A549 treated with ZK216348 at 1 μM for 4 hours (cell line): ENCODE measurements at places on chromosomes 6 and 20. TPM values are rescaled to one million over a fixed set of nuclear protein-coding genes. Genes with fewer than 3 reads are reported as not detected.

FERMT1 gene
- total RNA-seq: 14.4 to 16.7 TPM (median 15.2 TPM) in 5 replicates

CLDN20 gene
- not detected in 5 replicates for total RNA-seq

AVP gene
- not detected in 5 replicates for total RNA-seq

WFDC10B gene
- total RNA-seq: not detected in 5 replicates

RHAG gene
- total RNA-seq: 0.11 TPM in 1 of 5 replicates, not detected in the others

TRIM26 gene
- total RNA-seq: 23.7 to 28.7 TPM (median 27.6 TPM) in 5 replicates

BFSP1 gene
- total RNA-seq: 3.7 to 5.7 TPM (median 4.7 TPM) in 5 replicates

PPP1R14C gene
- total RNA-seq: 1.1 to 1.7 TPM (median 1.5 TPM) in 5 replicates

CLPSL1 gene
- total RNA-seq: not detected in 5 replicates

NRN1 gene
- 0.40 to 1.2 TPM (median 0.78 TPM) in 5 replicates for total RNA-seq

OVOL2 gene
- total RNA-seq: 0.18 to 0.29 TPM (median 0.23 TPM) in 4 of 5 replicates, not detected in the other

LY86 gene
- total RNA-seq: not detected in 5 replicates

PTP4A1 gene
- total RNA-seq: 70.2 to 130 TPM (median 110 TPM) in 5 replicates

PRL gene
- total RNA-seq: not detected in 5 replicates

PSORS1C1 gene
- 3.7 to 5.9 TPM (median 4.5 TPM) in 5 replicates for total RNA-seq

UTRN gene
- 7.6 to 12.4 TPM (median 11.6 TPM) in 5 replicates for total RNA-seq

TAAR8 gene
- total RNA-seq: not detected in 5 replicates

KCNK5 gene
- 0.92 to 1.6 TPM (median 1.5 TPM) in 5 replicates for total RNA-seq

XKR7 gene
- 0.02 to 0.03 TPM in 2 of 5 replicates, not detected in the others for total RNA-seq

C4A gene
- total RNA-seq: 0.94 to 1.5 TPM (median 1.5 TPM) in 5 replicates

BTN1A1 gene
- not detected in 5 replicates for total RNA-seq

ELOVL2 gene
- 3.6 to 7.5 TPM (median 6.7 TPM) in 5 replicates for total RNA-seq

IMPG1 gene
- not detected in 5 replicates for total RNA-seq

C20orf141 gene
- 0.36 TPM in 1 of 5 replicates, not detected in the others for total RNA-seq

HTR1E gene
- not detected in 5 replicates for total RNA-seq

USP49 gene
- 0.74 to 1.9 TPM (median 1.2 TPM) in 5 replicates for total RNA-seq

IRF4 gene
- 0.15 to 2.0 TPM (median 0.40 TPM) in 5 replicates for total RNA-seq

ISM1 gene
- total RNA-seq: 0.12 to 0.39 TPM (median 0.20 TPM) in 5 replicates

BPIFB2 gene
- total RNA-seq: not detected in 5 replicates

B3GALT4 gene
- total RNA-seq: 0.47 to 1.1 TPM (median 0.66 TPM) in 5 replicates

MARCKS gene
- total RNA-seq: 12.8 to 29.6 TPM (median 22.7 TPM) in 5 replicates

HLA-DPB1 gene
- total RNA-seq: not detected in 5 replicates

CFB gene
- total RNA-seq: 1.6 to 3.2 TPM (median 2.0 TPM) in 5 replicates

METTL24 gene
- not detected in 5 replicates for total RNA-seq

MUC22 gene
- total RNA-seq: 0.02 TPM in 1 of 5 replicates, not detected in the others

TP53TG5 gene
- total RNA-seq: not detected in 5 replicates

TMC2 gene
- not detected in 5 replicates for total RNA-seq

RFX6 gene
- total RNA-seq: not detected in 5 replicates

LAMA2 gene
- 0.26 to 1.4 TPM (median 0.62 TPM) in 5 replicates for total RNA-seq

COL21A1 gene
- 0.38 to 0.84 TPM (median 0.56 TPM) in 5 replicates for total RNA-seq

TEAD3 gene
- 4.6 to 8.5 TPM (median 6.3 TPM) in 5 replicates for total RNA-seq

RRAGD gene
- total RNA-seq: 2.9 to 5.6 TPM (median 3.7 TPM) in 5 replicates

MEP1A gene
- not detected in 5 replicates for total RNA-seq

WFDC2 gene
- total RNA-seq: not detected in 5 replicates

GRIK2 gene
- 0.21 to 0.57 TPM (median 0.47 TPM) in 5 replicates for total RNA-seq

CLPSL2 gene
- 0.51 to 1.0 TPM (median 0.78 TPM) in 3 of 5 replicates, not detected in the others for total RNA-seq

UBE2V1 gene
- 99.3 to 202 TPM (median 111 TPM) in 5 replicates for total RNA-seq

RIPOR3 gene
- 0.06 to 0.08 TPM in 2 of 5 replicates, not detected in the others for total RNA-seq

BTNL2 gene
- not detected in 5 replicates for total RNA-seq

TMEM151B gene
- total RNA-seq: 0.02 to 0.13 TPM (median 0.05 TPM) in 4 of 5 replicates, not detected in the other

UNC93A gene
- total RNA-seq: not detected in 5 replicates

ETV7 gene
- 0.12 to 0.33 TPM in 2 of 5 replicates, not detected in the others for total RNA-seq

SLC22A16 gene
- not detected in 5 replicates for total RNA-seq

RAE1 gene
- 58.9 to 72.4 TPM (median 61.4 TPM) in 5 replicates for total RNA-seq

PNPLA1 gene
- total RNA-seq: 0.15 TPM in 1 of 5 replicates, not detected in the others

RIMS4 gene
- total RNA-seq: 0.90 to 2.0 TPM (median 1.5 TPM) in 5 replicates
